ENCODE measurements at places on chromosomes 12 and 14.

GRCh38 chr14:22333422-22334274 lies 255.4 kb downstream of the DAD1 start:
- DNase-seq, result no peak

DNA sequence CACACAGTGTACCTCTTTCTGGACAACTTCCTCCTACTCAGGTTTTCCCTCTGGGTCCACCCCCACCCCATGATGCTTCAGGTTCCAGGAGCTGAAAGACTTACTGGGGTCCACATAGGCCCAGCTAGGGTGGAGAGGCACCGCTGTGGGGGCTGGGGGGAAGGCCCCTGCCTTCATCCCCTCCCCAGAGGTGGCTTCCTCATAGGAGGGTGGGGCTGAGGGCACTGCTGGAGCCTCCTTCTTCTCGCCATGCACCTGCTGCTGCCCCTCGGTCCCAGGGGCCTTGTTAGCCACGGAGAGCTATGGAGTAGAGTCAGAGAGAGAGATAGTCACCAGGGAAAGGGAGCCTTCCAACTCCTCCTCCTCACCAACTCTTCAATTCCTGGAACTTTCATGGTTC lies 2.7 kb downstream of the FAIM2 start:
- DNase-seq, result no peak

DNA sequence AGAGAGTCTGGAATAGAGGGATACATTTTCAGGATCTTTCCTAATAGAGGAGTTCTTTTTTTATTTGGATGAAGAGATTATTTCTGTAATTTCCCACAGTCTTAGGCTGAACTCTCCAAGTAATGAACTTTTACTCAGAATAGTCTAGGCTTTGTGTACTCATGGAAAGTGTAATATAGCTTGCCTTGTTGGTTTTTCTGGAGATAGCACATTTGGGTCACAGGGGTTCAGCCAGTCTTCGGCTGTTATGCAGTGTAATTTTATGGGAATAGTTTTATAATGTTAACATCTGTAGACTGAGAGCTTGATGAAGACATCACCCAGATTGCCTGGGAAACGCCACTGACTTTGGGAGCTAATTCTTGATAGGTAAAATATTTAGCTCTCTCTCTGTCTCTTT lies 450.8 kb downstream of the RAD51B start:
- no peak for DNase-seq

GRCh38 chr14:92012121-92012748 lies 27.6 kb downstream of the TRIP11 start:
- DNase-seq, result no peak

- DNase-seq, result no peak
These were observed 360.8 kb downstream of the PDZRN4 start for GRCh38 chr12:41548926-41549325.

DNA sequence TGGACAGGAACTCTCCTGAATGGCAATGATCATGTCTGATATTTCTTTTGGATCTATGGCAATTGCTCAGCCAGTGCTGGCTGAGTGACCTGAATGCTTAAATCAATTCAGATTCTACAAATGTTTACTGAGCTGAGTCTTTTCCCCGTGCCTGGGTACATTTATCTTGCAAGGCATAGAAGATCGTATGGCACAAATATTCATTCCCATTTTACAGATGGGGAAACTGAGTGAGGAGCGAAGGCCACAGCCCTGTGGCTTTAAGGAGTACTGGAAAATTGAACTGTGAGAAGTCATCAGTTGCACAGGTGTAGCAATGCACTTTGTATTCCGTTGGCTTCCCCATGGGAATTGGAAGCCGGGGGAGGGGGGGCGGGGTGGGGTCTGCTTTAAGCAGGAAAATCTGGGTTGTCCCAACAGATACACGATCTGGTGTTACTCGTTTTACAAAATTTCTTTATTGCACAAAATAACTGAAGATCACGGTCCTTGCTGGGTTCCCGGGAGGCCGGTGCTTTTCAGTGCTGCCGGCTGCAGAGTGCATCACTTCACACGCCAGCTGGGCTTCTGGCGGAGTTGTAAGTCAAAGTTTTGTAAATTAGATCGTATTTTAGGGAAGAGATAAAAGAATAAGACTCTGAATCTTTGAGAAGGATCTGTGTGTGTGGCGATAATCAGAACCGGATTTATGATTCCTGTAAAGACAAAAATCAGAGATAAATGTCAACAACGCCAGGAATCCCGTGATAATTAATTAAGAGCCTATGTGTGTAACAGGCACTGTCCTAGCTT lies 75.0 kb upstream of the MAP1LC3B2 start:
- DNase-seq, result no peak
